Activated T-helper 1 cell treated with anti-CD3 and anti-CD28 coated beads, Interleukin-12 subunit alpha, Interleukin-12 subunit beta, Interleukin-2, Interleukin-4 antibody, amounts not matched to agents 30 ng/mL and 10 ng/mL and 1 ng/mL, durations not matched to agents 14 hours and 24 hours and 36 hours (primary cell): ENCODE measurements at places on chromosomes 6 and 20.

DNA sequence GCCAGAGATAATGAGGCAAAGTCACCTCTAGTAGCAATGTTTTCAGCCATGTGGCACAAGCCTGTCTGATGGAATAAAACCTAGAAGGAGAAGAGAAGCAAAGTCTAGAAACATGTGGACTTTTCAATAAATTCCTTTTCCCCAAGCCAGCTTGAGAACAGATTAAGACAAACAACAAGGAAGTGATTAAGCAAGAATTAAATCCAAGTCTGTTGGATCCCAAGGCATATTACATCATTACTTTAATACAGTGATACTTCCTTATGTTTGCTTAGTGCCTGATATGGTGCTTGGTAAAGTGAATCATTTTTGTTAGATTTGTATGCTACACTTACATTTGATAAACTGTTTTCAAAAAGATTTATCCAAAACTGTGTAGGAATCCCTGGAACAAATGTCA is 260.3 kb upstream of the FAM83B start:
- DNase-seq, result no peak

- no peak for DNase-seq
Measured at GRCh38 chr6:170006900-170007467, 255.6 kb downstream of the ERMARD start.

GRCh38 chr6:163192591-163192990 is 221.9 kb upstream of the QKI start:
- DNase-seq, result no peak

DNA sequence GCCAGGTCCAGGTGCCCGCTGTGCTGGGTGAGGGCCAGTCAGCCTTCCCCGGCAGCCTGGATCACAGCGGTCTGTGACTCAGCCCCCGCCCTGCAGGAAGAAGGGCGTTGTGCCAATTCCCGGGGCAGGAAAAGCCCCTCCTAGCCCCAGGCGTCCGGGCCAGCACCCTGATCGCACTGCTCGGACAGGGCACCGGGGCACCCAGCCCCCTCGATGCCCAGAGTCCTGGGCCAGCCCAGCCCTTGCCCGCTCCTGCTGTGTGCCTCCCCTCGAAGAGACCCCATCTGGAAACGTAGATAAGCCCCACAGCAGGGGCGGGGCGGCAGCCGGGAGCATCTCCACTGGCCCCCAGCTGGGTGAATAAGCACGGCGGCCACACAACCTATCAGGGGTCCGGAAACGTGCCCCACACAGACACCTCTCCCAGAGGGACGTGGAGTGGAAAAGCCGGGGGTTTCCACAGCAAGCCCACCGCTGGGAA is 9.9 kb downstream of the LAMA5 start:
- no peak for DNase-seq

DNA sequence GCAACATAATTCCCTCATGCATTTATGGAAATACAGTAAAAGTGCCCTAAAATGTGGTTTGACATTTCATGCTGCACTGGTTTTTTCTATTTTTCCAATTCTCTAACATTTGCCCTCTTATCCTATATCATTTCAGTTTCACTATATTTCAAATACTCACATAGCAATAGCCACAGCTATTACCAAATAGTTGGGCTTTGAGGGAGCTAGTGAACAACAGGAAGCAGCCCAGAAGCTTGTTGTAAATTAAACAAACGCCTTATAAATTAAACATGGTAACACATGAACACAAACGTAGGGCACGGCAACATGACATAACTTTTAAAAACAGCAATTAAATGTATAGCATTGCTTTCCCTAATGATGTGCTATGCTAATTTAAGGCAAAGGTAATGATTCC is 469.0 kb downstream of the CDC5L start:
- no peak for DNase-seq

DNA sequence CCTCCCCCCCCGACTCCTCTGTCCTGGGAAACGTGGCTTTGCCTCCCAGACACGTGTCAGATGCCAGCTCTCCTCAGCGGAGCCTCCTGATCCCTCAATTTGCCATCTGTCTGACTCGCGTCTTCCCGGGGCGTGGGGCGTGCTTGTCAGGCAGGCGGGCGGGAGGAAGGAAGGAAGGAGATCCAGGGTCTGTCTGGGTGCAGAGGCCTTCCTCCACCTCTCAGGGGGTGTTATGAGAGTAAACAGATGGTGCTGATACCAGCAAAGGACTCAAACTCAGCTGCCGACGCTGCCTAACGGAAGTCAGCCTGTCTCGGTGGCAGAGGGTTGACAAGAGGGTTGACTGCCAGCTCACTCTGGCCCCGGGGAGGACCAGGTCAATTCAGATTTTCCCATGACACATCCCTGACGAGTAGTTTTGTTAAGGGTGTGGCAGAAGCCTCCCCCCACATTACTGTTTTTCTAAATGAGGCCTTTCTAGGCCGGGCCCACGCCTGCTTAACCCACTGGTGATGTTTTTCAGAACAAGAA is 17.0 kb downstream of the UQCC2 start:
- DNase-seq, result peak; percentile 22
